ENCODE measurements at places on chromosomes 3 and 15.
A peak's percentile ranks its signal among the peaks of the same experiment; 100 is the strongest.

GRCh38 chr3:11514191-11514821 is 129.4 kb downstream of the VGLL4 start:
- DNase-seq = no peak

GRCh38 chr15:90497912-90498311 is 31.8 kb upstream of the CRTC3 start:
- DNase-seq = no peak

- no peak for DNase-seq
Measured at GRCh38 chr3:97914388-97914787, 57.8 kb downstream of the RIOX2 start.

DNA sequence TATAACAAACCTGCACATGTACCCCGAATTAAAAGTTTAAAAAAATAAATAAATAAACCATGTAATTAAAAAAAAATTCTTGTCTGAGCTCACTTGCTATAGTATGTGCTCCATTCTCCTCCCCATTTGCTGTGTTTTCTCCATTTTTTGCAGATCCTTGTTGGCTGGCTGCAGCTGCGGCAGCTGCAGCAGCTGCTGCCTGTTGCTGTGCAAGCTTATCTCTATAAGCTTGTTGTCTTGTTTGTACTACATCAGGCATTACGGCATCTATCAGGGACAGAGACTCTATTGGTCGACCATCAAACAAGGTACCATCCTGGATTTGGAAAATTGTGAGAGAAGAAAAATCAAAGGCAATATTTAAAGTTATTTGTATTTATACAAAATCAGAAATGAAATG is 145.9 kb downstream of the TBL1XR1 start:
- DNase-seq = no peak

DNA sequence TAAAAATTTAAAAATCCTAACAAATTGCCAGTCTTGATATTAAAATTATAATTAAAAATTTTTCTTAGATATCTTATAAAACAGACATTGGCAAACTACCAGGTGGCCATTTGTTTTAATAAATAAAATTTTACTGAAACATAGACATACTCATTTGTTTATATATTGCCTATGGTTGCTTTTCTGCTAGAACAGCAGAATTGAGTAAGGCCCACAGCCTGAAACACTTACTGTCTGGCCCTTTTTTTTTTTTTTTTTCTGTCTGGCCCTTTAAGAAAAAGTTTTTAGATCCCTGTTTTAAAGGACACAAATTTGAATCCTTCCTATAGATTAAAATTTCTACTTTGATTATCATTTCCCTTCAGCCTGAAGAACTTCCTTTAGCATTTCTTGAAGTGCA is 60.5 kb upstream of the CTDSPL2 start:
- DNase-seq = no peak

DNA sequence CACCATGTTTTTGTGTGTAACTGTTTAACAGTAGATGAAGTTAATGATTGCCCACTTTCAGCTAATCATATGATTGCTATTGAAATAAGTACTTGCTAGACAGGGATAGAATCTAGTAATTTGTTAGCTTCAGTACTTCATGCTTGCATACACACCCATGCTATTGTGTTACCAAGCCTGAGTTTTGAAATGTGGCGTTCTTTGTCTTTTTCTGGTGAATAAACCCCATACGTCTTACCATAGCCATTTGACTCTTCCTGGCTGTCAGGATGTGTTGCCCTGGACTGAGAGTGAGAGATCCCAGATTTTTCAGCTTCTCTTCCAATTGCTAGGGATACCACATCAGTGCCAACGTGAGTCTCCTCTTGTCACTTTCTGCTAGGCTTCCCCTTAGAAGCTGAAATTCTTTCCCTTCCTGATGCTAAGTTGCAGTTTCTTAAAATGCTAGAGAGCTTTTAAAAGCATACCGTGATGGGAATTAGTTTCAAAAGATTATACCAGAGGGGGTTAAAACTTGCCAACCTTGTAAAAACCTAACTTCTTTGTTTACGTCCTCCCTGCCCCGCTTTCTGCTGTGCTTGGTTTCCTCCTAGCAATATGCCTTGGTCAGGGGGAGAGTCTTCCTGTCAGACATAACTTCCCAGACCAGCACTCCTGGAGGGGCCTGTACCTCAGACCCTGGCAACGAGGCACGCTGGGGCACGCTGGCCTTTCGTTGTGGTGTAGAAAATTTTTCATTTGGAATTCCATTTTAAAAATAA is 62.9 kb upstream of the ULK4 start:
- no peak for DNase-seq

GRCh38 chr3:142897807-142898206 is 8.9 kb upstream of the PCOLCE2 start:
- DNase-seq = no peak

DNA sequence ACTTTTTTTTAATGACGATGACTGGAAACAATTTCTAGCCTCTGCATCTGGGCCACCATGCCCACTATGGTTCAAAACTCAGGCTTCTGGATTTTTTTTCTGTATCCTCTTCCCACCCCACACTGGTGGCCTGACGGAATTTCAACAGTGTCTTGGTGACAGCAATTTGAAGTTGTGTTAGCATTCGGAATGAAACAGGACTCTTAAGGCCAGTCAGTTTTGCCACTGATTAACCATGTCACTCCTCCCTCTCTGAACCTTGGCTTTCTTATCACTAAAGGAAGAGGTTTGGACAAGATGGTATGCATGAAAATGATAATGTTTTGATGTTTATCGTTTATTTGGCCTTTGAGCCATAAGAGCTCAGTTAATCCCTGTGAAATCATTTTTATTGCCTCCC is 41.6 kb upstream of the BDH1 start:
- no peak for DNase-seq

GRCh38 chr15:80694611-80695098 is 455 bp upstream of the ABHD17C start:
- DNase-seq = peak; percentile 9

DNA sequence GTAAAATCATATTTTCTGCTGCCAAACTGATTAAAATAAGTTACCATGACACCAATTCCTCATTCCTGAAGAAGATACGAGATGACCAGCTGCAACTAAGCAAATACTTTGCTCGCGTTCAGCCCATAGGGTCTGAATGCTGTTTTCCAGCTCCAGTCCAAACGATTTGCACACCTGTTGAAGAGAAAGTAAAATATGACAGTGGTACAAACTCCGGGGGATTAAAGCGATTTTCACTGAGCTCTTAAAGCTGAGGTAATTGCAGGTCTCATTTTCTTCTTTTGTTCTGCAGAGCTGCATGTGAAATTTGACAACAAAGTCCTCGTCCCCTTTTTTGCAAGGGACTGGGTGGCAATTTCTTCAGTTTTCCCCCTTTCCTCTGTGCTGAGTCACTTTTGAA is 118.4 kb downstream of the NR2F2 start:
- no peak for DNase-seq

All from activated naive CD4-positive, alpha-beta T cell treated with anti-CD3 and anti-CD28 coated beads, Interleukin-2, amount 50 U/mL, for 72 hours (primary cell).